ENCODE measurements at places on chromosomes 4 and X. TPM values are rescaled to one million over a fixed set of nuclear protein-coding genes. Genes with fewer than 3 reads are reported as not detected.

DNA sequence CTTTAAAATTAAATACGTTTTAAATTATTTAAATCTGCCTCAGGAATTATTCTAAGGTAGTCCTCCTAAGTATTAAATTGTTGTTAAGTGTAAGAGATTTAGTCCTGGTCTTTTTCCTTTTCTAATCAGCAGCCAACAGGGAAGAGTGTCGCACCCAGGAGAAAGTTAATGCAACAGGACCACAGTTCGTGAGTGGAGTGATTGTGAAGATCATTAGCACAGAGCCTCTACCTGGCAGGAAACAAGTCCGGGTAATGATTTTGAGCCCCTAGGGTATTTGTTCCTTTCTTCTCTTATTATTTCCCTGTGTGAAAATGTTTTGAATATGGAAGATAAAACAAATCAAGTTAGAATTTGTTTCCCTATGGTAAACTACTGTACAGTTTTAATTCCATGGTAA lies 13.4 kb downstream of the LARP7 start:
- no peak for DNase-seq

DNA sequence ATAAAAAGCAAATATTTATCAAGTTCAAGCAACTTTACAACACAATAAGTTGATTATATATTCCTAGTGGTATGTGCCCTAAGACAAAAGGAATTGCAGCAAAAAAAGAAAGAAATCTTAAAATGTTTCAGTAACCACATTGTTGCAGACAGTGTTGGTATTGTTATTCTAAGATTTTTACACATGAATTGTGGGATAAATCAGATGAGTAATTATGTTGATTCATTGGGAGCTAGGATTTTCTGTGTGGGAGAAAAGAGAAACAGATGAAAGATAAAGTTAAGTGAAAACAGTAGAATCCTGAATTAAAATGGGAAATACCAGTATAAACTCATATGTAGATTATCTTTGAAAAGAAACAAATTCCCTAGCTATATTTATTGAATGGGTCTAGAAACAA lies 362.4 kb downstream of the PPP3CA start:
- no peak for DNase-seq

- DNase-seq: no peak
These were observed 14.1 kb downstream of the COX18 start for GRCh38 chr4:73055241-73055897.

GRCh38 chr4:107380190-107380589 lies 339.8 kb downstream of the PAPSS1 start:
- no peak for DNase-seq

GRCh38 chrX:129733335-129733734 lies 5.4 kb upstream of the XPNPEP2 start:
- DNase-seq: no peak

- no peak for DNase-seq
These were observed 45.2 kb upstream of the HGFAC start for GRCh38 chr4:3396600-3396999.

- no peak for DNase-seq
These were observed 38.3 kb downstream of the SEC24D start for GRCh38 chr4:118797558-118798142.

- no peak for DNase-seq
These were observed 19.0 kb downstream of the CXCL8 start for GRCh38 chr4:73759357-73759756.

- no peak for DNase-seq
These were observed 30.9 kb downstream of the PTCHD1 start for GRCh38 chrX:23365541-23365940.

DNA sequence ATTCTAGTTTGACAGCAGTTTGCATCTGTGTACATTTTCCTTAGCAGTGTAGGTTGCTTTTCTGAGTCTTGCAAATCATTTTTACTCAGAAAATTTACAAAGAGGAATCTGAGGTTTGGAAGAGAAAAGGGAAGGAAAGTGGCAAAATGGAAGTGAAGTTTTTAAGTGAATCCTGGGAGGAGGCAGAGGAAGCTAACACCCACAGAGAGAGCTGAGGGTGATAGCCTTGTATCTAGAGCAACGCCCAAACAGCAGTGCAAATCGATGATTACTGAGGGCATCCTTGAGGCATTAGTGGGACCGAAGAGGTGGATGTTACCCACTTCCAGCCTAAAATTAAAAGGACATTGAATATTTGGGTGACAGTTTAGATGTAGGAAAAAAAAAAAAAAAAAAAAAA lies 31.8 kb downstream of the KLF3 start:
- DNase-seq: no peak

- no peak for DNase-seq
These were observed 70.6 kb upstream of the PROM1 start for GRCh38 chr4:16154451-16154850.

GRCh38 chrX:84611843-84612636 lies 109.8 kb upstream of the HDX start:
- DNase-seq: no peak

GRCh38 chrX:128106630-128107029 lies 54.4 kb upstream of the ACTRT1 start:
- no peak for DNase-seq

DNA sequence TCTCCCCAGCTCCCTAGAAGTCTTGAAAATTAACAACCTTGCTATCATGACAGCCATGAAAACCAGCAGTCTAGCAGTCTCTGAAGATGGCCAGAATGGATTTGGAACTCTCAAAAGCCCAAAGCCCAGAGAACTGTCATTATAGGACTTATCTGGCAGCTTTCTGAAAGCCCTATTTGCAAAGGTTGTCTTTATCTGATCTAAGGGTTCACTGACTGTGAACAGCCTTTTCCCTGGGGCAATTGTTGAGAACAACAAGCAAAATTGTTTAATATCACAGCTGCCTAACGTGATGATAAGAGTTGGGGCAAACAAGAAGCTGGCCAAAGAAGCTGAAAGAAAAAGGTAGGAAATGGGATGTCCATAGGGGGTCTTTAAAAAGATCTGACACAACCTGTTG lies 20.9 kb upstream of the KLHL8 start:
- DNase-seq: no peak

DNA sequence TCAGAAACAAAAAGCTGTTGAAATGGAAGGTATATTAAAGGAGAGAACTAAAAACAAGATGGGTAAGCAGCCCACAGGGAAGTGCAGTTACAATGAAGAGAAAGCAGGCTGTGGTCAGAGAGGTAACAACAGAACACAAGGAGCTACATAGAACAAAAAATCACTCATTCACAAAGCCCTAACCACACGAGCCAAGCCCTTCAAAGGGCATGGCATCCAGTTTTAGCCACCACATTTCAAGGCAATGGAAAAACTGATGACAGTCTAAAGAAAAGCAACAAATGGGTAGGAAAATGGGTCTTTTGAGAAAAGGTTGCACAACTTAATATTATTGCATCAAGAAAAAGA lies 37.5 kb downstream of the KDR start:
- DNase-seq: no peak

DNA sequence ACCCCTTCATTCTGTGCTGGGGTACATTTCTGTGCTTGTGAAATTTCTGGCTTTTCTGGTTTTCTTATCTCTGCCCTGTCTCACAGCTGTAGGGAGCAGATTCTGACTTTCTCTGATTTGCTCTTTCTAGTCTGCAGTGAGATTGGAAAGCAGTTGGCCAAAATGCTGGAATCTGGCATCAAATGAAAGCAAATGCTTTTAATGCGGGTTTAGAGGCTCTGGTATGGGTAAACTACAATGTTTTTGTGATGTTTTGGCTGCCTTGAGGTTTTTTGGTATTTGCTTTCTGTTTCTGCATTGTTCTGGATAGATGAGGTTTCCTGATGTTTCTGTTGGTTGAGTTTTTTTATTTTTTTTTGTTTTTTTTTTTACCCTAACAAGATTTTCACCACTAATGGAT lies 23.8 kb downstream of the SMIM20 start:
- no peak for DNase-seq

- DNase-seq: no peak
These were observed 27.8 kb upstream of the RNF128 start for GRCh38 chrX:106698693-106699092.

DNA sequence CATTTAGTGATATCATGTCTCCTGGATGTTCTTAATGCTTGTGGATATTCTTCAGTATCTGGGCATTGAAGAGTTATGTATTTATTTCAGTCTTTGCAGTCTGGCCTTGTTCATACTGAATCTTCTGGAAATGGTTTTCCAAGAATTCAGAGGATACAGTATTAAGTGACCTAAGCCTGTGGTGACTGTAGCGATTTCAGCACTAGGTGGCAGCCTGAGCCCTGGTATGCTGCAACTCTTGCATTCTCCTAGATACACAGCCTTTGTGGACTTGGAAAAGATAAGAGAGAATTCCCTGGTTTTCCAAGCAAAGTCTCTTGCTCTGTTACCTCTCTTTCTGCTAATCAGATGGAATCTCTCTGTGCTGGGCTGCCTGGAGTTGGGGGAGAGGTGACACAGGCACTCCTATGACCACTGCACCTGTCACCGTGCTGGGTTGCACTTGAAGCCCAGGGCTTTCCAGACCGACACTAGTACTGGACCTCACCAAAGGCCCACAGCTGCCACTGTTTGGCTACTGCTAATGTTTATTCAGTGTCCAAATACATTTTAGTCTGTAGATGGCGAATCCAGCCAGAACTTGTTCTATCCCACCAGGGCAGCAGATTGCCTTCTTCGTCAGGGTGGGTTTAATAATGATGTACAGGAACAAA lies 19.3 kb upstream of the SPIN2A start:
- no peak for DNase-seq

GRCh38 chr4:79385641-79386040 lies 22.4 kb downstream of the GK2 start:
- no peak for DNase-seq

- no peak for DNase-seq
These were observed 3.5 kb downstream of the UCHL1 start for GRCh38 chr4:41260116-41260733.

- DNase-seq: no peak
These were observed 114.0 kb downstream of the RBM47 start for GRCh38 chr4:40515398-40516293.

DNA sequence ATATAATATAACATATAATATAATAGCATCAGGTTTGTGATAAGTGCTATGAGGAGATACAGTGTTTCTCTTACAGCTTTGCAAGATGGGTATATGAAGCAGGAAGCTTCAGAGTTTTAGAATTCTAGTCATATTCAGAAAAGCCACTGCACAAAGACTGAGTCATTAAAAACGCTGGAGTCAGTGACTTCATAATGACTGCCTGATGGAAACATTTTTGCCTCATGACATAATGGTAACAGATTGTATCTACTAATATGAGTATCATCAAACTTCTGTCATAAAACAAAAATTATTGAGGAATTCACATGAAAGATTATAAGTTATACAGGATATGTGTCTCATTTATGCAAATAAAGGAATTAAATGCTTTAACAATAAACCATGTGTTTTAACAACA lies 46.8 kb downstream of the EPHA5 start:
- DNase-seq: no peak

GRCh38 chrX:14941301-14941700 lies 68.1 kb downstream of the MOSPD2 start:
- no peak for DNase-seq

- peak; percentile 19 for DNase-seq
These were observed 105.1 kb downstream of the ADGRA3 start for GRCh38 chr4:22410645-22411247.

- no peak for DNase-seq
These were observed 57.6 kb downstream of the DOCK11 start for GRCh38 chrX:118553042-118553710.

DNA sequence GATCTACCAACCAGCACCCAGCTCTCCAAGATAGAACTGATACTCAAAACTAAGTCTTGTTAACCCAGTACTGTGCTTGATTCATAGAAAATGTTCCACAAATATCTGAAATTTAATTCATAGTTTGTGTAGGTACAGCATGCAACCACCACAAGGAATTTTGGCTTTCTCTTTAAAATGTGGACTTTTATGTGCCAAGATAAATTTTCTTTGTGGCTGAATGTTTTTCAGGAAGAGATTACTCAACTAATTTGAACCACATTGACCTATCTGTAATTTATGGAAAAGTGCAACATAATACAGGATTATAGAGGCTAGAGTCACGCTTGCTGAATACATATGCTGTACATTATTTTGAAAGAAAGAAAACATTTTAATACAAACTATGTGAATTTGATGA lies 730.8 kb downstream of the IL1RAPL1 start:
- DNase-seq: no peak

DNA sequence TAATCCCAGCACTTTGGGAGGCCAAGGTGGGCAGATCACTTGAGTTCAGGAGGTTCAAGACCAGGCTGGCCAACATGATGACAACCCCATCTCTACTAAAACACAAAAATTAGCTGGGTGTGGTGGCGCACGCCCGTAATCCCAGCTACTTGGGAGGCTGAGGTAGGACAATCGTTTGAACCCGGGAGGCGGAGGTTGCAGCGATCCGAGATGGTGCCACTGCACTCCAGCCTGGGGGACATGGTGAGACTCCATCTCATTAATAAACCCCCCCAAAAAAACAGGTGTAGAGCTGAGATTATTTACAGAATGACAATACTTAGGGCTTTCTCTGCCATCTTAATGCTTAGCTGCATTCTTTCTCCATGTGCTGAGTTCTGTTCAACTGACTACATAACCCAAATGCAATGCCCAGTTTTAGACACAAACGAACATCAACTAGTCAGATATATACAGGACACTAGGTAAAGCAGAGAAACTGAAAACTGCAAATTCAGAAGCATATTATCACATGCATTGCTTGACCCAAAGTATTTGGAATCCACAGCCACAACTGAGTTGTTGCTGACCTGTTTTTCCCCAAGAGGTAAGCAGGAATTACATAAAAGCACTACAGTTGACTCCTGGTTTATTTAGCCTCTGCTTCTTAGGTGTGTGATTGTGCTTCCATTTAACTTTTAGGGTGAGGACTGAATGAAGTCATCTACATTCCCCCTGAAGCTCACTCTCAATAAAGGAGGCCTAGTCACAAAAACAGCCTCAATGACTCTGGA lies 12.1 kb downstream of the RBMX start:
- no peak for DNase-seq

GRCh38 chr4:17958181-17958580 lies 63.4 kb downstream of the LCORL start:
- DNase-seq: no peak

GRCh38 chr4:64326507-64326906 lies 82.7 kb downstream of the TECRL start:
- no peak for DNase-seq

- no peak for DNase-seq
These were observed 2.6 kb upstream of the AMMECR1 start for GRCh38 chrX:110320381-110320987.

GRCh38 chrX:110804446-110804845 lies 8.8 kb upstream of the CHRDL1 start:
- DNase-seq: no peak

- DNase-seq: no peak
These were observed 35.6 kb downstream of the NELFA start for GRCh38 chr4:1973218-1973617.

SRD5A3 gene
- 17.0 TPM for total RNA-seq

ODAPH gene
- not detected for total RNA-seq

CYSLTR1 gene
- 20.2 TPM for total RNA-seq

PAK3 gene
- total RNA-seq: 30.5 TPM

GASK1B gene
- total RNA-seq: 87.0 TPM

ABLIM2 gene
- total RNA-seq: 12.2 TPM

RNF212 gene
- 3.9 TPM for total RNA-seq

ETNPPL gene
- total RNA-seq: 5.2 TPM

HSD17B13 gene
- 0.33 TPM for total RNA-seq

RAB9B gene
- total RNA-seq: 11.2 TPM

NAP1L3 gene
- total RNA-seq: 160 TPM

SSX2B gene
- not detected for total RNA-seq

ASB12 gene
- total RNA-seq: 0.22 TPM

CXCL11 gene
- not detected for total RNA-seq

EGFL6 gene
- 21.9 TPM for total RNA-seq

C4orf36 gene
- 5.6 TPM for total RNA-seq
